ENCODE measurements at places on chromosomes 2 and 18.

GRCh38 chr2:24021122-24021998 is 11.5 kb downstream of the MFSD2B start:
- DNase-seq = no peak

DNA sequence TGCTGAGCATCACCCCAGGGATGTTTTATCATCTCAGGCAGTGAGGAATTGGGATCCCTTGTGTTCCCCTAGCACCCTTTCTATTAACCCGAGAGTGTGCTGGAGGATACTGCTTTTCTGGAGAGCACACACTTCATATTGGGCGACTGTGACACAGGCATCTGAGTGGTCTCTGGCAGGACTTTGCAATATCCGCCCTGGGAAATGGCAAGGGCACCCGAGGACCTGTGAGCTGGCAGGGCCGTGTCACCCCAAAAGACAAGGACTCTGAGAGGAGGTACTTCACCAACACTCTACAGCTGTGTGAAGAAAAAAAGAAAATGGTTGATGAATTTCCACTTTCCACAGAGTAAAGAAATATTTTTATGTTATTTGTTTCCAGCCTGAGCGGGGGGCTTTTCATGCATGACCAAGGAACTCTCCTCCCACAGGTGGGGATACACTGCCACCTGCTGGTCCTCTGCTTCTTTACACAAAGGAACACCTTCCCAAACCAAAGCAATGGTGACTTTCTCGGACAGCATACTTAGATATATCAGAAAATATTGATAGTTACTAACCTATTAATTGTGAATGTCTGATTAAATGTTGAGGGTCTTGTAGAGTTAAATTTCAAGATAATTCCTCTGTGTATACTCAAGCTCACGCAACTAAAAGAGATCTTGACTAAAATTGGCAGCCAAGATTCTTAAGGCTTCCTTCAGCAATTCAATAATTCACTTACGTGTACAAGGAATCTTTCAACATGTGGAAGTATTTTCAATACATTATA is 45.9 kb upstream of the REG3G start:
- no peak for DNase-seq

GRCh38 chr2:70905443-70906421 is 30.0 kb upstream of the ATP6V1B1 start:
- no peak for DNase-seq

DNA sequence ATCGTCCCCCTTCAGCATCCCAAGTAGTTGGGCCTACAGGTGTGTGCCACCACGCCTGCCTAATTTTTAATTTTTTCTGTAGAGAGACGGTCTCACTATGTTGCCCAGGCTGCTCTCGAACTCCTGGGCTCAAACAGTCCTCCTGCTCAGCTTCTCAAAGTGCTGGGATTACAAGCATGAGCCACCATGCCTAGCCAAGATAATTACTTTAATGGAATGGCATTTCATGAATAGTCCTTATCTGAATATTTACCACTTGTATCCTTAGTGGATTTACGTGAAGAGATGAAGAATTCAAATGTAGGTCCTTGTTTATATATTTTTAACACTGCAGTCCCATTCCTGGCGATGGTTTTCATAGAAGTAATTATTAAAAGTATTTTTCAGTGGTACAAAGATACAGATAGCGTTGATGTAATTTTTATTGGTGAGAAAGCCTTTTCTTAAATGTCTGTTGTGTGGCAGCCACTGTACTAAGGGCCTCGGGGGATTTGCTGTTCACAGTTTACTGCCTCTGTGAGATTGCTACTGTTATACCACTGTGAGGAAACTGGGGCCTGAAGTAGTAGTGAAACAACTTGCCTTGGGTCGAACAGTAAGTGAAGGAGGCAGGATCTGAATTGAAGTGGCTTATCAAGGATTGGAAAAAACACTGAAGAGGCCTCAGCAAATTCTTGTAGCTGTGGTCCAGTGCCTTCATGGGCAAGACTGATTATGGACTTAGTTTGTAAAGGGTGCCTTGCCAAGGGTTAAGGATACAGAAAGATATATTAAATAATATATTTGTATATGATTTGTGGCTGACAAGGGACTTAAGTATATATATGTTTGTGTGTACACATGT is 151.2 kb downstream of the PRPF40A start:
- no peak for DNase-seq

DNA sequence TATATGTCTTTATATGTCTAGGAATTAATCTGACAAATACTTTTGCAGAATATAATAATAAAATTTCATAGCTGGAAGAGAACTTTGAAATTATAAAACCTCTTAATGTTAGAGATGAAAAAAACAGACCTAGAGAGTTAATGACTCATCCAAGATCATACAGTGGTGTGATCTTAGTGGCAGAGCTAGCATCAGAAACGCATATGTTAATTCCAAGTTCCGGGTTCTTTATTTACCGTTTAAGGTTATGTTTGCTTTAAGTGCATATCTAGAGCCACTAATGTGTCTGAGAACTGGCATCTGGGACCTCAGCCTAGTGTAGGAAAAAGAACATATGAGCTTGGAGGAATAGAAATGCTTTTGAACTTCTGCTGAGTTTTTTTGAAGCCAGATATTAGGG is 24.3 kb downstream of the CERS6 start:
- DNase-seq = no peak

GRCh38 chr2:100752628-100753333 is 67.2 kb upstream of the NPAS2 start:
- no peak for DNase-seq

GRCh38 chr2:144268036-144268678 is 251.8 kb downstream of the ZEB2 start:
- no peak for DNase-seq

DNA sequence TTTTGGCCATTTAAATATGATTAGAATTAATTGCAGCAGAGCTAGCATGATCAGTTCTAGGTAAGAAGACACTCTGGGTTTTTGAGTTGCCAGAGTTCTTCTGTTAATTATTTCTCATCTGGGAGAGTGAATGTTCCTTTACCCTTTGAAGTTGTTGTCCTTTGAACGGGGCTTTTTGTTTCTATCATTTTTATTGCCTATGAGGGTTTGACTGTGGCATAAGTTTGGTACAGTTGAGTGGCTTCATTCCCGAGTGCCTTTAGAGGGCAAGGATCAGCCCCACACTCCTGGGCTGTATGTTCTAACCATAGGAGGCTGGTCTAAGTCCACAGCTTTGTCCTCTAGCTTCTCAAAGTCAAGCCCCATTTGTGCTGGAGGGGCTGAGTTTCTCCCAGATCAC is 804.3 kb downstream of the KCNJ3 start:
- no peak for DNase-seq

DNA sequence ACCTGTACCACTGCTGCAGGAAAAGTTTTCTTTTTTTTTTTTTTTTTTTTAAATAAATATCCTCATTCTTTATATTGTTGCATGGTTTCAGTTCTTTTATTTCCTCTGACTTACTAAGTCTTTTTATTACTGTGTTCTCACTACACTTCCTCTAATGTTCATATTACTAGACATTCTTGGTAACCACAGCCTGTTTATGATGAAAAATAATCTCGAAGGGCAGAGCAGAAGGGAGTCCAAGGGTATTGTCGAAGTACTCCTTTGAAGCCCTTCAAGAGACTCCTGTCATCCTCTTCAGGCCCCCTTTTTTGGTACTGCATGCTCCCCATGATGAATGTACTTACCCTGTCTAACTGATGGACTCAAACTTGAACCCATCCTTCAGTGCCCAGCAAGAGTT is 61.2 kb downstream of the RND3 start:
- DNase-seq = no peak

DNA sequence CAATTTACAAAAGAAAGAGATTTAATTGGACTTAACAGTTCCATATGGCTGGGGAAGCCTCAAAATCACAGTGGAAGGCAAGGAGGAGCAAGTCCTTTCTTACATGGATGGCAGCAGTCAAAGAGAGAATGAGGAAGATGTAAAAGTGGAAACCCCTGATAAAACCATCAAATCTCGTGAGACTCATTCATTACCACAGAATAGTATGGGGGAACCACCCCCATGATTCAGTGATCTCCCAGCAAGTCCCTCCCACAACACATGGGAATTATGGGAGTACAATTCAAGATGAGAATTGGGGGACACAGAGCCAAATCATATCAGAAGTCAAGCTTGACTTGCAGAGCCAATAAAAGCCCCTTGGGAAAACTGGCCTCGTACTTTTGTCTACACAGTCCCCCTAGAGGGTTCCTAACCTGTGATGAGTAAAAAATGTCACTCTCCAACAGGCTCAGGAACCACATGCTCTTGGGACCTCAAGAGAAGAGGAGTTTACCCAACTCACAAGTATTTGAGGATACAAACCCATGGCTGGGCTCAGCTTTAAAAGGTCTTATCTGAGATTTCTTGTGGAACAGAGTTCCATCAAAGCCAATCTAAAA is 11.2 kb upstream of the INPP4A start:
- no peak for DNase-seq

- no peak for DNase-seq
Measured at GRCh38 chr2:201403880-201404279, 46.7 kb upstream of the FLACC1 start.

DNA sequence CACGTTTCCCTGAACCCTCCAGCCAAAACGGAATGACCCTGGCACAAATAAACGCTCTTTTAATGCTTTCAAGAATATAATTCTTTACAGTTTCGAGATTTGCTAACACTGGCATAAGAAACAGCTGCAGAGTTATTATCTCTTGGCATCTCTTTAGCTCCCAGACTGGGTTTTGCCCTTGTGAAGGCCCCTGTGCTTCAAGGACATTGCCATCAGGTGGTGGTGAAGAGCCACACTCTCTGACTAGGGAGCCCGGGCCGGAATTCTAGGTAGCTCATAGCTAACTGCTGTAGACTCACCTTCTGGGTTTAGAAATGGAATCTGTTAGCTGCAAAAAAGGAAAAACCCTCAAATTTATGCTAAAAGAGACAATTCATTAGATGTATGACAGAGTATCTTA is 13.3 kb upstream of the GALNT14 start:
- no peak for DNase-seq

DNA sequence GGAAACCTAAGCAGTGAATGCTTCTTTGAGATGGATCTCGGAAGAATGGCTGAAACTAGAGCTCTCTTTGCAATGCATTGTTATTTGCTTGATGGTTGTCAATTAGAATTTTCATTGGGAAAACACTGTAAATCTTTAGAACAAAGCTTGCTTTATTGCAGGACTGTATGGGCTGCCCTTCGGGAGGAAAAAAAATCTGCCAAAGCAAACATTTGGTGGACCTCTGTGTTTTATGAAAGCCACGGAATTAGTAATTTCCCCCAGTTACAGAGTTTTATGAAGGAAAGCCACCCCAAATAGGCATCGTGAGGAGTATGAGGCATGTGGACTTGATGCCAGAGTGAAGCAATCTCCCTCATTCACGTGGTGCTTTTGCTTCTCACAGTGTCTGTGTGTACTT is 33.5 kb downstream of the RHBDD1 start:
- no peak for DNase-seq

DNA sequence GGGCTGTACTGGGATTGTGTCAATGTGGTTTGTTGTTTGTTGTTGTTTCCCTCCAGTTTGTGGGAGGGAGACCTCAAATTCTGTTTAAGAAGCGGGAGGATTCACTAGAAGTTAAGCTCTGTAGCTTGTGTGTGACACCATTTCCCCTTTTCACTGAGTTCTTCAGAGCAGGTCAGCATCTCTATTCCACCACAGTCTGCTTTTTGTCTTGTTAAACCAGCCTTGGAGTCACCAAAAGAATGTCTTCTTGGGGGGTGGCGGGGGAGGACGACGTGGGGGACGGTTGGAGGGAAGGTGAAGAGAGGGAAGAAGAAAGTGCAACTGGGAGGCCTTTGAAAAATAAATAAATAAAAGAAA is 2.3 kb upstream of the BCL11A start:
- no peak for DNase-seq
